NCI-H774 (cell line): ENCODE measurements at places on chromosomes 6 and 20.

- no peak for DNase-seq
Observed at GRCh38 chr6:39369987-39370386, 47.5 kb upstream of the KCNK16 start.

GRCh38 chr20:10322073-10323012, 103.7 kb downstream of the SNAP25 start:
- DNase-seq: no peak

DNA sequence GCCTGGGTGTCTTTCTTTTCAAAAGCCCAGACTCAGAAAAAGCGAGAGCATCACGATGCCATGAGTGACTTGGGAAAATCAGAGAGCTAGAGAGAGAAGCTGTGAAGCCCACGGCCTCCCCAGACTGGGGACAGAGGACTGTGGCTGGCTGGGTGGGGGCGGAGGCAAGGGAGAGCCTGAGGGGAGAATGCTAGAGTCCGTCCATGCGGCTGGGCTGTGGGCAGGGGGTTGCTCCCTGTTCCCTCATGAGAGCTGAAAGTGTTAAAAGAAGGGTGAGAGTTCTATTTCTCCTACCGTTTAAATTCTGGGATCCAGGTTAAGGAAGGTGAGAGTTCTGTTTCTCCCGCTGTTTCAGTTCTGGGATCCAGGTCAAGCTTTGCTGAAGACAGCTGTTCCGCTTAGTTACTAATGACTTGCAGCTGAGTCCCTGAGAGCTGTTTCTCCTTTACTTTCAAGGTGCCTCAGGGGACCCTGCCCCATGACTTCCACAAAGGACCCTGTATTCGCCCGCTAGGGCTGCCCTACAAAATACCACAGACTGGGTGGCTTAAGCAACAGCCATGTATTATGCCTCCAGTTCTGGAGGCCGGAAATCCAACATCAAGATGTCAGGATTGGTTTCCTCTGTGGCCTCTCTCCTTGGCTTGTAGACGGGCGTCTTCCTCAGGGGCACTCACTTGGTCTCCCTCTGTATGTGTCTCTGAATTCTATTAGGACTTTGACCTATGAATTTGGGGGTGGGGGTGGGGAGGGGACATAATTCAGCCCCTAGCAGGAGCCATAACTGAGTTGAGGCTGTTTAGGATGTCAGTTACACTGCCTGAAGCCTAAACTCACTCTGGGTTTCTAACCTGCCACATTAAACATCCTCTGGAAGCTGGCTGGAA, 127.0 kb downstream of the PXDC1 start:
- DNase-seq: no peak

DNA sequence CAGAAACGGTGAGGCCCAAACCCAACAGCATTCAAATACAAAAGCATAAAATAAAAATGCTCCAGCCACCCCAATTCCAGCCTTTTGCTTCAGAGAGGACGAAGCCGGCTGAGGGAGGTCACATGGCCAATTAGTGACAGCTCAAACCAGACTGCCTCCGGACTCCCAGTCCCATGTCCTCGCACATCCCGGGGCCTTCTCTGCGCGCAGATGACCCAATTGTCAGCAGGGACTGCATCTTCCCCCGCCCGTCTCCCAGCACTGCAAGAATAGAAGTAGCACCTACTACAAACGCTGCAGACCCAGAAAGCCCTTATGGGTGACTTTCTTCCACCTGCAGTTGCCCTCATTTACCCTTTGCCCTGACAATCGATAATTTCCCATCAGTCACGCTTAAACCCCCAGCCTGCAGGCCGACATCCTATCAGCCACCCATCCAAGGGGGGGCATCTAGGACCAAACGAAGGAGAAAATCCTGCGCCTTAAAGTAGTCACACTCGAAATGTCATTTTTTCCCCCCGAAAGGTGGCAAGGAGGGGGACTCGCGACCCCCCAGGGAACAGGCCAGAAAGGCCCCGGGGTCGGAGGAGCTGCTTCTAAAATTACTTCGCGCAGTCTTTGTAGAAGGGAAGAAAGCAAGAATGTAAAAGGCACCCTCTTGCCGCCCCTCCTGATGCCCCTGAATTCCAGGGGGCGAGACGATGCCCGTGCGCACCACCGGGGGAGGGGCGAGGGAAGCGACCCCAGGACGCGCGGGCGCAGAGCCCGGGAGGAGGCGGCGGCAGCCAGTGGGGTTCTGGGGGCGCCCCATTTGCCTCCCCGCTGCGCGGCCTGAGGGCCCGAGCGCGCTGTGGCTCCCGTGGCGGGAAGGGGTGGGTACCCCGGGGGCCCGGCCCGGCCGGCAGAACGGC, 792 bp downstream of the SLC23A2 start:
- peak; percentile 1 for DNase-seq

- DNase-seq: peak; percentile 62
Observed at GRCh38 chr6:99614430-99615186, 8.0 kb downstream of the PRDM13 start.

GRCh38 chr6:24876499-24877465, 59.0 kb downstream of the RIPOR2 start:
- no peak for DNase-seq

DNA sequence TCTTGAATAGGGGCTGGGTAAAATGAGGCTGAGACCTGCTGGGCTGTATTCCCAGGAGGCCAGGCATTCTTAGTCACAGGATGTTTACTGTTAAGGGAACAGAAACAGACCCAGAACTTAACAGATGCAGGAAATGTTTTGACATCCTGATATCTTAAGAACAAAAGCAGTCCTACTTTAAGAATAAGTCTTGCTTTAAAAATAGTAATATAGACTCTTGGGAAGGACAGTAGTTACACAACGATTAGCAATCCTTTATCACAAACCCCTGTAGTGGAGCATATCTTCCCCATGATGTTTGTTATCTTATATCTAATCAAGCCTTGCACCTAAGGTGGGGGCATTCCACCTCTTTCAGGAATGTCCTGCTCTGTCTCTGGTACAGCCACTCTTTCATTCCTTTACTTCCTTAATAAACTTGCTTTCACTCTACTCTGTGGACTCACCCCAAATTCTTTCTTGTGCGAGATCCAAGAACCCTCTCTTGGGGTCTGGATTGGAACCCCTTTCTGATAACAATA, 493.7 kb upstream of the SULF2 start:
- DNase-seq: no peak

- no peak for DNase-seq
Observed at GRCh38 chr6:119844387-119844786, 494.8 kb upstream of the MAN1A1 start.

- no peak for DNase-seq
Observed at GRCh38 chr6:144710207-144710606, 425.1 kb downstream of the UTRN start.

DNA sequence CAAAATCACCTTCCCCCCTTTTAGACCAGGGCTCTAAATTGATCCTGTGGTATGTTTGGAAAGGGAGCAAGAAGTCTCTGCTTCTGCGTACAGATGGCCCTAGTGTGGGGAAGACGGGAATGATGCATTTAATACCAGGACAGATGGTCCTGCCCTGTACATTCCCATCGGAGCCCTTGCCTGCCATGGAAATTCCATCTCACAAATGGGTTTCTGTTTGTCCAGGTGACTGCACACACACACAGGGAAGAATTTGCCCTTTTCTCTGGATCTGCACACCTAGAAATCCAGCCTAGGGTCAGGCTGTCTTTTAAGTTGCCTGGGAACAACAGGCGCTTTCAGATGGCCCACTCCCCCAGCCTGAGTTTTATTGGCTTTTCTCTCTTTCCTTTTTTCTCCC, 1.3 kb downstream of the MAS1 start:
- no peak for DNase-seq

DNA sequence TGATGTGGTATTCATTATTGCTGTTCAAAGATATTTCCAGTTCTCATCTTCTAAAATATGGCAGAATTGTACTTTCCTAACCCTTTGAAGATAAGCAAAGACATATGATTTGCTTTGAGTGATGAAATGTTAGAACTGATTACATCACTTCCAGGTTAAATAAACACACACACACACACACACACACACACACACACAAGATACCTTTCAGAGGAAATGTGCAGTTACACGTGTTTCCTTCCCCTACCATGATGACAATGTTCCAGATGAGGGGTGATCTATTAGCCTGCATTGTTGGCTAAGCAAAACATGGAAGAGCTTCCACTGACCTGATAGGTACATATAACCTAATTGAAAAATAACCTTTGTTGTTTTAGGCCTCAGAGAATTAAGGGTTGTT, 11.7 kb upstream of the FRK start:
- DNase-seq: no peak

DNA sequence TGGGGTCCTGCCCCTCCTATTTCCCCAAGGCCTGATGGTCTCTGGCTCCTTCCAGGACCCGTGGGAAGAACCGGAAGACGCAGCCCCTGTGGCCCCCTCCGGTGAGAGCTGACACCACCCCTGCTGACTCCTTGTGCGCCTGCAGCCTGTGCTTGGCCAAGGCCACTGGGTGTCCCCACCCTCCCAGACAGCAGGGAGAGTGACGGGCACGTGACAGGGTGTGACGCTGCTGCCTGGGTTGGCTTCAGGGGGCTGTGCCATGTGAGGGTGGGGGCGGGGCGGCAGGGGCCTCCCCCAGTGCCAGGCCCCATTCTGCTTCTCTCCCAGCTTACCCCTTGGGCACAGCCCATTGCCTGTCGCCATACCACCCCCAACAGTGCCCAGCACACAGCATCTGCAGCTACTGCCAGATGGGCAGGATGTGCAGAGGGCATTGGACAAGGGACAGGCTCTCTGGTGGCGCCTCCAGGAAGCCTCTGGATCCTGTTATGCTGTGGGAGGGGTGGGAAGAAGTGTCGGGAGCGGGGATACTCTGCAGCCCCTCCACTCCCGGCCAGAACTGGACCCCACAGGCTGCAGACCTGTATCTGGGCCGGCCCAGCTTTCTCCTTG, 2.9 kb downstream of the BIRC7 start:
- DNase-seq: no peak

DNA sequence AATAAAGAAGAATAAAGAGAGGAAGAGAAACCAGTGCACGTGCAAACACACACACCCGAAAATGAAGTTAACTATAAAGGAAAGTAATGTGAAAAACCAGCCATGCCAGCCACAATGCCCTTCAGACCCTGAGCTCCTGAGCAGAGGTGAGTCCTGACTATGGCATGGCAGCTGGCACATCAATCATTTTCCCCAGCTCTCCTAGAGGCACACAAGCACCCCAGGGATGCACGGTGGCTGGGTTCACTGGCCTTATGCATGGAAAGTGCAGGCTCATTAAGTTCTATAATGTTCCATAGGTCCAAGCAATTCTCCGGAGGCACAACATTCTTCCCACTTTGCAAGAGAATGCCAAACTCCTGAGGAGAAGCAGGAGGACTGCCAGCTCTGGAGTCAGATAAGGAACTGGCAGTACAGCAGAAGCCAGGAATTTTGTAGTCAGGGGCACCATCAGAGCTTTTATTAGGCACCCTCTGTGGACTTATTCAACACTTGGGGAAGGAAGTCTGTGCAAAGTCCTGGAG, 175.0 kb upstream of the PRDM1 start:
- no peak for DNase-seq

DNA sequence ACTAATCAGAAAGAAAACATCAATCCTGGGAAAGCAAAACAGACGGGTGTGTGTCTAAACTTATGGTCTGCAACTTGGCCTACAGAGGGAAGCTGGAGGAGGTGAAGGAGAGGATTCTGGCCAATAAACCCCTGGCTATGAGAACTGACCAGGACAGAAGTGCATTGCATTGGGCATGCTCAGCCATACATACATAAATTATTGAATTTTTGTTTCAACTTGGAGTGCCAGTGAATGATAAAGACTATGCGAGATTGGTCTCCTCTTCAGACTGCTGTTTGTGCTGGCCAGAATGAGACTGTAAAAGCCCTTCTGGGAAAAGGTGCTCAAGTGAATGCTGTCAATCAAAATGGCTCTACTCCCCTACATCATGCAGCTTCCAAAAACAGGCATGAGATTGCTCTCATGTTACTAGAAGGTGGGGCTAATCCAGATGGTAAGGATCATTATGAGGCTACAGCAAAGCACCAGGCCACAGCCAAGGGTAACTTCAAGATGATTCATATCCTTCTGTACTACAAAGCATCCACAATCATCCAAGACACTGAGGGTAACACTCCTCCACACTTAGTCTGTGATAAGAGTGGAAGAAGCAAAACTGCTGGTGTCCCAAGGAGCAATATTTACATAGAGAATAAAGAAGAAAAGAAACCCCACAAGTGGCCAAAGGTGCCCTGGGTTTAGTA, 17.4 kb downstream of the ADNP start:
- no peak for DNase-seq

DNA sequence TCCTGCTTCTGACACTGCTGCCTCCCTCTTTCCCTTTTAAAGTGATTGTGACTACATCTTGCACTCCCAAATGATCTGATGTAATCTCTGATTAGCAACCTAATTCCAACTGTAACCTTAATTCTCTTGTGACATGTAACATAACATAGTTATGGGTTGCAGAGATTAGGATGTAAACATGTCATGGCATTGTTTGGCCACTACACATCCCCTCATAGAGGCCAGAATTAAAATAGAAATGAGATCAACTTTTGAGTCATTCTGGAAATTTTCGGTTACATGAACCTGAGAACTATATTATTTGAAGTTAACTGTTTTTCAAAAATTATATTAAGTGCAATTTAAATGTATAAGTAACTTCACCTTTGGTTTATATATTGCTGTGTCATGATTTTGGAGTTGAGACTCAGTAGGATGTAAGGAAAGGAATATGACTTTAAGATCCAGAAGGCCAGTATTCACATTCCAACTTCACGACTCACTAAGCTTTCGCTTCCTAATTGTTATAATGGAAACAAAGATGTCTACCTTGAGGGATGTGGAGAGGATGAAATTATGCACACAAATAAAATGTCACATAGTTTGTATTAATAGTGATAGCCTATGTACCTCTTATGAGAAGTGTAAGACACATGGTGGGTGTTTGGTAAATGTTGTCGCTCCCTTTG, 611.9 kb upstream of the MAP3K7 start:
- no peak for DNase-seq

GRCh38 chr6:100412872-100413271, 51.8 kb downstream of the SIM1 start:
- no peak for DNase-seq

DNA sequence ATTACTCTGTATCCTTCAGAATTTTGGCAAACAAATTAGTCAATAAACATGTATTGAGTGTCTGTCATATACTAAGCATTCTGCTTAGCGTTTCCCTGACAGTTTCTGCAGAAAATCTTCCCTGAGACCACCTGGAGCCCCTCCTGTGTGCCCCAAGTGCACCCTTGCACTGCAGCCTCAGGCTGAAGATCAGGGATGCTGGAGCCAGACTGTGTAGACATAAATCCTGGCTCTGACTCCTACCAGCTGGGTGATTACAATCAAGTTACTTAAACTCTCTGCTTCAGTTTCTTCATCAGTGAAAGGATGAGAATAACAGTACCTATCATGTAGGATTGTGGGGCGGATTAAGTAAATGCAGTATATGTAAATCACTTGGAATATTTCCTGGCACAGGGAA, 53.4 kb upstream of the VSTM2L start:
- DNase-seq: no peak
